ENCODE measurements at places on chromosomes 6 and 20.

GRCh38 chr6:115882174-115882573 is 178.5 kb downstream of the FRK start:
- no peak for DNase-seq

- DNase-seq = no peak
Measured at GRCh38 chr6:98366371-98366770, 468.0 kb upstream of the POU3F2 start.

- DNase-seq = no peak
Measured at GRCh38 chr20:13125486-13125885, 95.6 kb upstream of the ISM1 start.

- DNase-seq = no peak
Measured at GRCh38 chr20:13683833-13684232, 45.1 kb upstream of the TASP1 start.

GRCh38 chr6:95543798-95544197 is 33.5 kb upstream of the MANEA start:
- DNase-seq = no peak

GRCh38 chr6:24522228-24523176 is 27.7 kb downstream of the ALDH5A1 start:
- DNase-seq = no peak

DNA sequence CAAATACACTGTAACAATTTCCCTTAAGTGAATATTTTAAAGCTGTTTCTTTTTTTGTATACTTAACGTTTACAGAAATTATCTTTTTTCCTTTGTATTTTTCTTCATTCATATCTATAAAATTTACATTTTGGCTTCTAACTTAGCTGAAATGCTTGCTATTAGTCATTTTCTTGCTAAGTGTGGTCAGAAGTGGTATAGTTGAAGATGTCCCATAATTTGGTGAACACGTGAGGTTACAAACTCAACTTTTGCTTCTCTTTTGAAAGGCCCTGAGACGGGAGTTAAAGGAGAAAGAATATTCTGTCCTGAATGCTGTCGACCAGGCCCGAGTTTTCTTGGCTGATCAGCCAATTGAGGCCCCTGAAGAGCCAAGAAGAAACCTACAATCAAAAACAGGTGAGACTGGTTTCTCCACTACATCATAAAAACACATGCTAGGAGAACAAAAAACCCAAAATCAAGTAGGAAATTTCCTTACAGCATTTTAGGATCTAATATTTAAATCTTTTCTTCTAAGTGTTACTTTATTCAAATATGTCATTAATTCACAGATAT is 445.0 kb downstream of the UTRN start:
- DNase-seq = no peak

DNA sequence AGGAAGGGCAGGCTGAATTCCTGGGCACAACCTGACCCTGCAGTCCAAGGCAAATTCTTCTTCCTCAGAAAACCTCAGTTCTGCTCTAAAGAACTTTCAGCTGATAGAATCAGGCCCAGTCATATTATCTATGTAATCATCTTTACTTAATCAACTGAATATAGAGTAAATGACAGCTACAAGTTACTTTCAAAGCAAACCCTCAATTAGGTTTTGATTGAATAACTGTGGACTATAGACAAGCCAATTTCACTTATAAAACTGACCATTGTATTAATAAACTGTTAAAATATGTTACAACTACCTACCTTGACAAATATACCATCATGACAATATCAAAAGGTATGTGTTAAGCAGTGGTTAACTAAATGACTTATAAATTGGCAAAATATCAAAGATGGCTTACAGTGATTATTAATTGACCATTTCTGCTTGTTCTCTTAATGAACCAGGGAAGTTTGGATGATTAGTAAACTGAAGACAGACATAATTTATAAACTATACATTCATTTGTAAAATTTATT is 46.1 kb upstream of the ADGRF5 start:
- DNase-seq = no peak

DNA sequence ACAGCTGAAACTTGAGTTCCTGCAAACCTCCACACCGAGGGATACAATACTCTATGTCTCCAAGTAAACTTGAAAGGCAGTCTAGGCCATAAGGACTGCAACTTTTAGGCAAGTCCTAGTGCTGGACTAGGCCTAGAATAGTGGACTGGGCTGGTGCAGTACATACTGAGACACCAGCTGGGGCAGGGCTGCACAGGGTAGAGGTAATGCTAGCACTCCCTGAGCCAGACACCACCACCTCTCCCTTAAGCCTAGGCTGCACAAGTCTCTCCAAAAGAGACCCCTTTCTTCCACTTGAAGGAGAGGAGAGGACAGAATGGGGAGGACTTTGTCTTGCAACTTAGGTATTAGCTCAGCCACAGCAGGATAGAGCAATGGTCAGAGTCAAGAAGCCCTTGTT is 65.7 kb upstream of the PTPRK start:
- DNase-seq = no peak

- no peak for DNase-seq
Measured at GRCh38 chr6:17096096-17096495, 5.8 kb upstream of the STMND1 start.

DNA sequence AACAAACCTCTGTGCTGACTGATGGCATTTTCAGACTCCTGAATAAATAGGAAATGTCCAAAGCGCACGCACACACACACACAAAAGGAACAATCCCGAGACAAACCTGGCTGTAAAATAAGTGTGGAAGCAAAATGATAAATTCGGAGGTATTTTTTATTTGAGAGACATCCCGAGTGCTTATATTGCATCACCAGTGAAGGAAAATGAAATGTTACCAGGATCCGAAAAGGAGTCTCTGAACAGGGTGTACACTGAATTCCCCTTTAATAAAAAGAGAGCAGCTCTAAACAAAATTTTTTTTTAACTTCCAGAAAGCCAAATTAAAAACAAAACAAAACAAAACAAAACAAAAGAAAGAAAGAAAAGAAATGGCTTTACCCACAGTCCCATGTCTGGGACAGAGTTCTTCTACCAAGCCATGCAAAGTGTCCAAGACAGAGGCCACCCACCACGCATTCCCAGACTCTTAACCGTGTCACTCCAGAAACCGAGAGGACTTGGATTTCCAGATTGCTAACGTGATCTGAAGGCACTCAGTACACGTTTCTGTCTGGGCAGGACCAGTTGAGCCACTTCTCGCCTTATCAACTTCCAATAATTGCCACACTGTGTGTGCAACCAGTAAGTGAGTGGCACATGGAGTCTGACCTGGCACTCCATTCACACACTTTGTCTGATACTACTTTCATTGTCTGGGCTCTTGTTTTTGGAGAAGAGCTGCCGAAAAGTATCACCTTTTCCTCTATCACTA is 817 bp downstream of the ME1 start:
- no peak for DNase-seq

DNA sequence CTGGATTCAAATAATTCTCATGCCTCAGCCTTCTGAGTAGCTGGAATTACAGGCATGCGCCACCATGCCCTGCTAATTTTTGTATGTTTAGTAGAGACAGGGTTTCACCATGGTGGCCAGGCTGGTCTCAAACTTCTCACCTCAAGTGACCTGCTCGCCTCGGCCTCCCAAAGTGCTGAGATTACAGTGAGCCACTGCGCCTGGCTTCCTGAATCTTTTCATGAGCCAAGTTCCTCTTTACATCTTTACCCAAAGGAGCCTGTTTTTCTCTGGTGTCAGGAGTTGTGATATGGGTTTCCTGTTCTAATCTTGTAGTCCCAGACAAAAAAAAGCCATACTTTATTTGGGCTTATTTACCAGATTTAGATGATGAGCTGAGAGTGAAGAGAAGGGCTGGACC is 34.4 kb downstream of the PCNA start:
- DNase-seq = no peak

DNA sequence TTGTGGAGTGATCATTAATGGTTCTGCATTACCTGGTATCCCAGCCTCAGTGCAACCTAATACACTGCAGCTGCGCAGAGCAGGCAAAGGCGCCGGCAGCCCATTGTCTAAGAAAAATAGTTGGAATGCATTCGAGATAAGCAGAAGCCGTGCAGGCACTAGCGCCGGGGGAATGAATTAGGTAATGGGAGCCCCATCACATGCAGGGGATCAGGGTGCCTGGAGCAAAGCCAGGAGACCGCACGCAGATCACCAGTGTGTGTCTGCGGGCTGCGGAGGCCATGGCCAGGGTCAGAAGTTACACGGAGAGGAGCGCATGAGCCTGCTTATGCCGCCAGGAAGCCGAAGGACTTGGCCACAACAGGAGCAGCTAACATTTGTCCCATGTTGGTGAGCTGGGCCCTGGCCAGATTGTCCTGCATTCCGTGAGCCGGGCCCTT is 156.8 kb downstream of the DLL1 start:
- no peak for DNase-seq

DNA sequence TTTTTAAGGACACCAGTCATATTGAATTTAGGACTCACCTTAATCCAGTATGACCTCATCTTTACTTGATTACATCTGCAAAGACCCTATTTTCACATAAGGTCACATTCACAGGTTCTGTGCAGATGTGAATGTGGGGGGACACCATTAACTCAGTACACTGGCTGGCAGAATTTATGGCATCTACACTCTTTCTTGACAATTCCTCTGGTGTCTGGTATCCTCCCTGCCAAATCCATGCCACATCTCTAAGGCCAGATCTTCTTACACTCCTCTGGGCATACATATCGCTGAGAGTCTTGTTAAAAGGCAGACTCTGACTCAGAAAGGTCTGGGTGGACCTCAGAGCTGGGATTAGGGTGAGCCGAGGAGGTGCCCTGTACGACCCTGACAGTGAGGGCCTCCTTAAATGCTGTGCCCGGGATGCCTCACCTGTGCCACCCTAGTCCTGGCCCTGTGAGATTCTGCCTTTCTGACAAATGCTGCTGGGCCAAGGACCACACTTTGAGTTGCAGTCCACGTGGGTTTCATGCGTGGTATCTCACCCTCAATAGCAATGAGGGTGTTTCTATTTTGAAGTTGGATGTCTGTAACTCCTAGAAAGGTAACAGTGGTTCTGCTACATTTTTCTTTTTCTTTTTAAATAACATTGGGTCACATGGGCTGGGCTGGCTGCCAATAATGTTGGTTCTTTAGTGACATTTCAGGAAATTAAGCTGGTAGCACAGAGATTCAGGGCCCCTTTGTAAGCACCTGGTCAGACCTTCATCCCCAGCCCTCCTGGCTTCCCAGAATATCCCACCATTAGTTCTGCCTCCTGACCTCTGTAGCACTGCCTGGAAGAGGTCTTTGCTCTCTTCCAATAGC is 17.2 kb upstream of the LRRN4 start:
- no peak for DNase-seq

GRCh38 chr6:106757267-106757666 is 127.9 kb downstream of the QRSL1 start:
- DNase-seq = no peak

DNA sequence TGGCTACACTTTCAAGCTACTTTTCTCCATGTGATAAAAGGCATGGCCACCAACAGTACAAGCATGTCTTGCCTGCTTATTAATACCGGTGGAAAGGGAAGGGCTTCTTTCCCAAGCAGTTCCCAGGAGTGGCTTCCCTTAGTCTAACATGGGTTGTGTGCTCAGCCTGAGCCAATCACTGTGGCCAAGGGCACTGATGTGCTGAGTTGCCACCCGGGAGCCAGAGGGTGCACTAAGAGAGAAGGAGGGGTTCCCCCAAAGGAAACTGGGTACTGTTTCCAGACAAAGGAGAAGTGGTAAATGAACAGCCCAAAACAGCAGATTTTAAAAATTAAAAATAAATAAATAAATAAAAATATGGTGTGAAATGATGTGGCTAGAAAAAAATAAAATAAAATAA is 68.5 kb downstream of the BANF2 start:
- no peak for DNase-seq

DNA sequence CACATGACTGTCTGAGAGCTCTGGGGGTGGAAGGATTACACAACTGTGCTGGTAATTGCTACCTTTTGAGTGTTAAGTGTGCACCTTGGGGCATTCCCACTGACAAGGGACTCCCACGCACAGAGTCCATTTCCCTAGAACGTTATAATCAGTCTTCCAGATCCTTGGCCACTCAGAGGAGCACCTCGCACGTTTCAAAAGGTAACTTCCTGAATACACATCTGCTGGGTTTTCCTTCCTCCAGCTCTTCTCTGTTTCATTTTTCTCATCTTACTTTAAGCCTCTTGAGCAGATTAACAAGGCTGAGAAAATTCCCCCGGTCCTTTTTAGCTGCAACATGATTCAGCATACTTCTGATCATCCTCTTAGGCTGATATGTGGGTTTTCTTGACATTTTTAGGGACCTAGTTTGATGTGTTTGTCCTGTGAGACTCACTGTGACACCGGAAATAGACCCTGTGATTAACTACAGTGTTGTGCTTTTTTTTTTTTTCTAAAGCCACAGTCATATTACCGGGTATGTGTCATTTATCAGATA is 98.4 kb upstream of the DUSP22 start:
- DNase-seq = no peak

DNA sequence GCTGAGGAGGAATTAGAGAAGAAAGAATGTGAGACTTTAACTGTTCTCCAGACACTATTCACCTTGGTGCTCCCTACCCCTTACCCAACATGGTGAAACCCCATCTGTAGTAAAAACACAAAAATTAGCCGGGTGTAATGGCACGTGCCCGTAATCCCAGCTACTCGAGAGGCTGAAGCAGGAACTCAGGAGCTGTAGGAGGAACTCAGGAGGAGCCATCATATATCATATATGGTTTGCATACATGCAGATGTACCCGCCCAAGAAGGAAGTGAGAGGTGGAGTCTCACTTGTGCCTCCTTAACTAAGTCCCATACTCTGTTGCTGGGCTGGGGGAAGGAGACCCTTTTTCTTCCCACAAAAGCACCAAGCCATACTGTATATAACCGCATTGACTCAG is 35.5 kb upstream of the ME1 start:
- DNase-seq = no peak

DNA sequence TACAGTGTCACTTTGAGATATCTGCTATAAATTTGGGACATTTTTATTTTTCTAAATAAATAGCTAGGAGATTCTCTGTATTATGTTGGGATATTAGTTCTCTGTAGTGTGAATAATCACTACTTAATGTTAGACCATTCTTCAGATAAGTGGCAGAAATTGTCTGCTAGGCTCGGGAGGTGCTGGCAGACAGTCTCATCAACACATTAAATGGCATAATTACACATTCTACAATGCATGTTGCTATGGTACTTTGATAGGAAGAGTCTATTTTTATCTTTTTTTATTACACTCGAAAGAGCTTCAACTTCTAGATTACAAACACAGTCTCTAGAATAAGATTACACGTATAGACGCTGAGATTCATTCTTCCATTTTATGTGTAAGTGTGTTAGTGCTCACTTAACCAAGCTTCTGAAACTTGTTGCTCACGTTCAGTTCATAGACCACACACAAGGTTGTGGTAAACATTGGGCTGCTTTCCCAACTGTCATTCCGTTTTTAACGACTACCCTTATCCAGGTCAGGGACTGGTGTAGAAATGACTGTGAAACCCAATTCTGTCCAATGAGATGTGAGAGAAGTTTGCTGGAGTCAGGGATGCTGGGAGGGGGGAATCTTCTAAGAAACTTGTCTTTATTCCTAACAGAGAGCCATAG is 78.6 kb downstream of the TPBG start:
- no peak for DNase-seq

Data from stimulated activated CD8-positive, alpha-beta memory T cell treated with anti-CD3 and anti-CD28 coated beads, Interleukin-15, amount 100 ng/mL, for 4 hours (primary cell).